ENCODE measurements at places on chromosomes 1 and 21.
A peak's percentile ranks its signal among the peaks of the same experiment; 100 is the strongest.

DNA sequence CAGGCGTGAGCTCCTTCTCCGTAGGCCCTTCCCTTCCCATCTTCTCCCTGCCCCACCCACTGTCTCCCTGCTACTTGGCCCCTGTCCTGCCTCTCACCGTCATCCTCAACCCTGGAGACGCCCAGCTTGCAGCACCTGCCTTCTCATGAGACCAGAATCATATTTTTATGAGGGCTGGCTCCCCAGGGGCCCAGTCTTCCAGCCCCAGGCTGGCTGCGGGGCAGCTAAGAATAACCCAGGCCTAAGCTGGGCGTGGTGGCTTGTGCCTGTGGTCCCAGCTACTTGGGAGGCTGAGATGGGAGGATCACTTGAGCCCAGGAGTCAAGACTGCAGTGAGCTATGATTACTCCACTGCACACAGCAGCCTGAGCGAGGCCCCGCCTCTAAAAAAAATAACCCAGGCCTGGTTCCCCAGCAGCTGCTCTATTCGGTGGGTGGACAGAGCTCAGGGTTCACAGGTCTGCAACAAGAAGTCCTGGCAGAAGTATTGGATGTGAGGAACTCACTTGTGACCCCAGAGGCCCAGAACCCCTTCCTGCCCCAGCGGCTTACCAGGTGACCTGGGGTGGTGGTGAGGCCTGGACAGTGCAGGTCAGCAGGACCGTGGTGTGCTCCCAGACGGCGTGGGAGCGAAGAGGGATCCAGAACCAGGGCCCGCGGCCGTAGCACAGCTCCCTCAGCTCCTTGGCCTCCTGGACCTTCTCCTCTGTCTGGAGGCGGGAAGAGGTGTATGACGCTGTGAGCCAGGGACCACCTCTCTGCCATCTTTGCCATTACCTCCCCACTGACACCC, 6.4 kb downstream of the MYOM3 start:
- no peak for DNase-seq

DNA sequence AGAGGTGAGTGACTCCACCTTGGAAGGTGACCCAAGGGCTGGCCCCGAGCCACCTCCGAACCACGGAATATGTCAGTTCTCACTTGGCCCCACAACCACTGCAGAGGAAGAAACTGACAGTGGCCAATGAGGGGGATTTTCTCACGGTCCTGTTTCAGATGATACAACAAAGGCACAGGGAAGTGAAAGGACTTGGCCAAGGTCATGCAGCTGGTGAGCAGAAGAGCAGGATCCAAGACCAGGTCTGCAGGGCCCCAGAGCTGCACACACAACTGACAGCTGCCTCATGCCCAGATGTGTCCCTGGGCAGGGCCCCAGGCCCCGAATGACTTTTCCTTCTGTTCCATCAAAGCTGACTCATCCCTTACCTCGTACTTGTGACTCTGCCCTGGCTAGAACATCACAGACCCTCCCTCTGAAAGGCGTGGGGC, 25.8 kb upstream of the EVA1B start:
- no peak for DNase-seq

DNA sequence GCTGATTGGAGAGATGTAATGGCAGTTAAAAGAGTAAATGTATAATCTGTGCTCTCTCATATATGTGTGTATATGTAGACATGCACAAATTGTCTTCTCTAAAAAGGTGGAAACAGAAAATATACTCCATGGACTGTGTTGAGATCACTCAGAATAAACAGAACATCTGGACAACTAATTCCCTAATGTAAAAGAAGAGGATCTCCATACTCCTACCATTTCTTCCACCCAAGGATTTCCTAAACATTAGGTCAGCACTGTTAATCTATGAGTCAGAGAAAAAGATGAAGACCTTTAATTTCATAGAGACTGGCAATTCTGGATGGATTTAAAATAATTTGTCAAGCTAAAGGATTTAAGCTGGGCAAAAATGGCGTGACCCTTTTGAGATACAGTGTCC, 80.1 kb downstream of the ESRRG start:
- DNase-seq = no peak

GRCh38 chr21:31476263-31477022, 132.4 kb upstream of the TIAM1 start:
- DNase-seq = no peak

DNA sequence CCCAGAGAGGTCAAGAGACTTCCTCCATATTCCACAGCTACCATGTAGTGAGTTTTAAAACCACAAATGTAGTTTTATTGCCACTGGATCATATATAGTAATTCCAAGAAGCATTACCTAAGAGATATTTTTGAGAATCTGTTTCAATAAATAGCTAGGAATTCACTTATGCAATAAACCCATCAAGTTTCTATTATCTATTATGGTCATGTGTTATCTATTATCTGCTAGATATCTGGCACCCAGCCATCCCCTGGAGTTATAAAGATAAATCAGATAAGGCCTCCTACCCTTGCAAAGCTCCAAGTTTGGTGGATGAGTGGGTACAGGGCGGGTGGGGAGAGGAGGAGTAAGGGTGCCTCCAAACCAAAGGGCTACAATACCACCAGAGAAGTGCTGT, 10.3 kb upstream of the VWA5B1 start:
- no peak for DNase-seq

DNA sequence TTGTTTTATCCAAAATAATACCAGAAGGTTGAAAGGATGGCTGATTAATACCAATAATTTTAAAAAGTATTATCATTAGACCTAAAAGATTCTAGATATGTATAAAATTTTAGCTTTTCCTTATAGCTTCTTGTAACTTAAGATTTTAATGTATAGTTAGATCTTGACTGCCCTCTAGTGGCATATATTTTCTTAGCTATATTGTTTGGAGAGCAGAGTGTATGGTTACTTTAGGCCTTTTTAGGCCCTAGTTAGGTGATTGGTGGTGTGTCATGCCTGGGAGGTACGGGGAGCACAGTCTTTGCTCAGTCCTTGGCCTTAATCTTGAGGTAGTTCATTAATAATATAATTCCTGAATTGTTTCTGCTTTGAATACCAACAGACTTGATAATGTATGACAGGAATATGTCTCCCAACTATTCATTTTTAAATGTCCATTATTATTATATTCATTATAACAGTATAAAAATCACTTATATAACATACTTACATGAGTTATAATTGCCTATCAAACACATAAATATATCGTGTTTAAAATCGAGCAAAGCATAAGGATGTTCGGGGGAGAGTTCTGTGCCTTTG, 328.4 kb downstream of the ZP4 start:
- DNase-seq = no peak

DNA sequence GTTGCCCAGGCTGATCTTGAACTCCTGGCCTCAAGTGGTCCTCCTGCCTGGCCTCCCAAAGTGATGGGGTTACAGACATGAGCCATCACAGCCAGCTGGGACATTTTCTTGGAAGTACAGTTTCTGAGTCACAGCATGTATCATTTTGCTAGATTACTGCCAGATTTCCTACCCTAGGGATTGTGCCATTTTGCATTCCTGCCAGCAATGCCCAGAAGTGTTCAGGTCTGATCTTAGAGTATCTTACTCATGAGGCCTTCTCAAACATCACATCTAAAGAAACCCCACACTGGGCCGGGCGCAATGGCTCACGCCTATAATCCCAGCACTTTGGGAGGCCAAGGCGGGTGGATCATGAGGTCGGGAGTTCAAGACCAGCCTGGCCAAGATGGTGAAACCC, 10.2 kb downstream of the BMP8A start:
- no peak for DNase-seq

GRCh38 chr1:234281826-234282489, 91.3 kb upstream of the COA6 start:
- DNase-seq = no peak

DNA sequence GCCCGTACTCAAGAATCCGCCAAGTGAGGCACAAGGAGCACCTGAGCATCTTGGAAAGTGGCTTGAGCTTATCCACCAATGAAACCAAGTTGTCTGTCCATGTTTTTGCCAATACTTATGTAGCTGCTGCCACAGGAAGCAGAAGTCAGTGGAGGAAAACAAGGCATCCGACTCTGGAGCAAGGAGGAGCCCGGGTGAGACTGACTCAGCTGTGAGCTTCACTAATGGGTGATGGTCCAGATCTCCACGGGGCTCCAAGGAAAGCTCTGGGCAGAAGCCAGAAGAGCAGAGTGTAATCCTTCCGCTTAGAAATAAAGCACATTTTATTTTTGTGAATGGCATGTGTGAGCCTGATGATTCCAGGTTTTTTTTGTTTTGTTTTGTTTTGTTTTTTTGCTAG, 12.3 kb upstream of the SSR2 start:
- DNase-seq = no peak

DNA sequence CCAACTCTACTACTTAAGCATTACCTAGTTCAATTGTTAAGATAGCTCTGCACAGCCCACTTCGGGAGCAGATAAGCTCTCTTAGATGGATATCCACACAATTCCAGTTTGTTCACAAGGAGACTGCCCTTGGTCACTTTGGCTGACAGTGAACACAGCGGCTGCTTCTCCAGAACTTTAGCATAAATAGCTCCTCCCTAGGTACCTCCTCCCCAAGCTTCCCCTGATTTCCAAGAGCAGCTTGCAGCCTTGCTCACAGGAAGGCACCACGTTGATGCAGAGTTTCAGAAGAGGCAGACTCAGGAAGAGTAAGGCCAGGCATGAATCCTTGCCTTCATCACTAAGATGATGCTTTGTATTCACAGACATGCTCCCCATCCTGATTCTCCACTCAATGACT, 24.7 kb downstream of the TFF3 start:
- no peak for DNase-seq

GRCh38 chr1:100927276-100927675, 31.4 kb downstream of the SLC30A7 start:
- peak; percentile 44 for DNase-seq

DNA sequence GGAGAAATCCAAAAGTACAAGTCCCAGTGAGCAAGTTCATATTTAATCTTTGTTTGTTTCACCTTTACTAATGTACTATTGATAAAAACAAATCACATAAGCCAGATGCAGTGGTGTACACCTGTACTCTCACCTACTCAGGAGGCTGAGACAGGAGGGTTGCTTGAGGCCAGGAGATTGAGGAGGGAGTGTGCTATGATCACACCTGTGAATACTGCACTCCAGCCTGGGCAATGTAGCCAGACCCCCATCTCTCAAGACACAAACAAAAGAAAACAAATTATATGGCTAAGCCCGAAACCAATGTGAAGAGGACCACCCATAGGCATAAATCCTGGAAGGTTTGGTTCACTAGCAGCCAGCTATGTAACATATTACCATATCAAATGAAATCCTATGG, 9.6 kb upstream of the USP24 start:
- no peak for DNase-seq

GRCh38 chr1:17763417-17763816, 8.3 kb downstream of the ACTL8 start:
- DNase-seq = no peak

DNA sequence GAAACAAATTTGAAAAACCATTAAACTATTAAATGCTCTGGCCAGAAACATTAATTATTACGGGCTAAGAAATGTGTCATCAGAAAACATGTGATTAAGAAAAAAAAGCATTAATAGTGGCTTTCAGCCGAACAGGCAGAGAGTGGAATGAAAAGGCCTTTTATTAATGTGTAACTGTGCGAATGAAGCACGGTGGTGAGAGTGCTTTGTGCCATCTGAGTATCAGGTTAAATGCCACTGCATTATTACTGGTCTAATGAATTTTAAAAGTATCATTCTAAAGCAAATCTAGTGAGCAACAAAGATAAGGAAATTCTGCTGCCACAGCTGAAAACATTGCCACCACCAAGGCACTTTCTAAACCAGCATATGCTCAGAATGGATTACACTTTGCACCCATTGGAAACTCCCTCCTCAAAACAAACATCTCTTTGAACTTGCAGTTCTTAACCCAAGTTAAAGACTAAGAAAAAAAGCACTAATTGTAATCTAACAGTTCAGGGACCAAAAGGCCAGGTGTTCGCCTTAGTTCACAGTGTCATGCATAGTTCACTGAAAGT, 30.0 kb upstream of the SSX2IP start:
- DNase-seq = no peak

DNA sequence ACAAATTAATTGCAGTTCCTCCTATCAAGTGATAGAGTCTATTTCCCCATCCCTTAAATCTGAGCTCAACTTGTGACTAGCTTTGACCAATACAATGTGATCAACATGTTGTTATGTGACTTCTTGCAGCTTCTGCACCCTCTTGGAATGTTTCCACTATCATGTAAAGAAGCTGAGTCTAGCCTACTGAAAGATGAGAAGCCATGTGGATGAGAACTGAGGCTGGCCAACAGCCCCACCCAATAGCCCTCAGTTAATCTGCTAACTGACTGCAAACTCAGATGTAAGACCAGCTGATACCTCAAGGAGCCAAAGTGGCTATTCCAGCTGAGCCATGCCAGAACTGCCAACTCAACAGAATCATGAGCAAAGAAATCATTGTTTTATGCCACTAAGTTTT, 44.0 kb downstream of the LYST start:
- no peak for DNase-seq

DNA sequence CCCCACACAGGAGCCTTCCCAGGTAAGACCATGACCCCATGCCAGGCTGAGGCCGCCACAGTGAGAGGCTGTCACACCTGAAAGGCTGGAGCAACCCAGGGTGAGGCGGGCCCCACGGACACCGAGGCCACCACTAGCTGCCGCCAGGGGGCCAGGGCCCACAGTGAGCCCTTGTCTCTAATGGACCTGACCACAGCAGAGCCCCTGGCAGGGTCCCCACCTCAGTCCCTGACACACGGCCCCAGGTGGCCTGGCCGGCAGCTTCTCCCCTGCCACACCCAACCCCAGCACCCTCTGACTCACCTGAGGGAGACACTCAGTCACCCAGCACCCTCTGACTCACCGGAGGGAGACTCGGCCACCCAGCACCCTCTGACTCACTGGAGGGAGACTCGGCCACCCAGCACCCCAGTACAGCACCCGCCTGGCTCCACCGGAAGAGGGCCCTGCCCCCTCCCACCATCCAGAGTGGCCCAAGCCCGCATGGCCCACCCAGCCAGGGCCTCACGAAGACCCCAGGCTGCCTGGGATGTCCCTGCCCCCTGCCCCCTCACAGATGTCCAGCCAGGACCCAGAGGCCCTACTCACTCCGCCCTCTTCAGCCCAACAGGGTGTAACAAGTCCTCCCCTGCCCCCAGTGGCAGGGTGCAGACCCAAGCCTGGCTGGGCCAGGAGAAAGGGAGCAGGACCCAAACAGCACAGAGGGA, 4.4 kb downstream of the DVL1 start:
- peak; percentile 46 for DNase-seq

- DNase-seq = no peak
These were observed 51.9 kb downstream of the LRRN2 start for GRCh38 chr1:204633665-204634064.
